Right ventricle myocardium inferior (tissue), 1 donor: ENCODE measurements at places on chromosomes 7 and 10. TPM values are rescaled to one million over a fixed set of nuclear protein-coding genes. Genes with fewer than 3 reads are reported as not detected.
A peak's percentile ranks its signal among the peaks of the same experiment; 100 is the strongest.

Gene HOXA7
- not detected for total RNA-seq

Gene TSPAN33
- total RNA-seq: 14.9 TPM

DNA sequence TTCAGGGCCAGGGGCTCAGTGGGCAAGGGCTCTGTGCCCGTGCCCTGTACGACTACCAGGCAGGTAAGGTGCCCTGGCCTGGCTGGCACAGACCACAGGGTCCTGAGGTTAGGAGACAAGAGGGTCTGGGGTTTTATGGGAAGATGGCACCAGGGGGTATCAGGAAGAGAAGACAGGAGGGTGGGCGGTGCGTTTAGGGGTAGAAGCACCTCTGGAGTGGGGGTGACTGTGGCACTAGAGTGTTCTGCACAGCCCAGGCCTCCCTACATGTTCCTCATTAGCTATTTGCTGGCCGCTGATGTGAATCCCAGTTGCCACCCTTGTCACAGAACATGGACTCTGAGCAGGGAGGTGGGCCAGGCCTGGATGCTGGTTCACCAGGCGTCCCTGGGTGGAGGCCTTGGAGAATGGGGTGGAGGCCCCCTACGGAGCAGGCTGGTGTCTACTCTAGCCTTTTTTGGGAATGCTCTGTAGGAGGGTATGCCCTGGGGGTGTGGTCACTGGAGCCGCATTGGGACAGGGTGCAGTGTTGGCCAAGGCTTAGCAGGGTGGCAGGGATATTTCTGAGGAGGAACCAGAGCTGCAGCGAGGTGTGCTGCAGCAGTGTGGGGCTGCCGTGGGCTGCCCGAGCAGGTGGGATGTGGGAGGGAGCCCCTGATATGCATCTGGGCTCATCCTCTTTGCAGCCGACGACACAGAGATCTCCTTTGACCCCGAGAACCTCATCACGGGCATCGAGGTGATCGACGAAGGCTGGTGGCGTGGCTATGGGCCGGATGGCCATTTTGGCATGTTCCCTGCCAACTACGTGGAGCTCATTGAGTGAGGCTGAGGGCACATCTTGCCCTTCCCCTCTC lies 5.0 kb downstream of the PGAM2 start:
- peak; percentile 28 for DNase-seq

Gene ZC3HAV1L
- 4.0 TPM for total RNA-seq
